CD8-positive, alpha-beta T cell (primary cell): ENCODE measurements at places on chromosomes 11 and 22.

- no peak for DNase-seq
Observed at GRCh38 chr22:19085233-19085718, 36.9 kb downstream of the DGCR2 start.

DNA sequence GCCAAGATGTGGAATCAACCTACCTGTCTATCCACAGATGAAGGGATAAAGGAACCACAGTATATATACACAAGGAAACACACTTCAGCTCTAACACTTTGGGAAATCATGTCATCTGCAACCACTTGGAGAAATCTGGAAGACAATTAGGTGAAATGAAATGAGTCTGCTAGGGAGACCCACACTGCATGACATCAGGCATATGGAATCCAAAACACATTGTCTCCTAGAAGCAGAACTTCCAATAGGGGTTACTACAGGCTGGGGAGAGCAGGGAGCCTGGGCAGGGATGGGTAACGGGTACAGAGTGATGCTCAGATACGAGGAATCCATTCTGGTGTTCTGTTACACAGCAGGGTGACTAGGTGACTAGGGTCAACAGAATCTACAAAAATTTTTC lies 18.3 kb downstream of the RGL4 start:
- DNase-seq = no peak

GRCh38 chr11:2551131-2551530 lies 106.3 kb downstream of the KCNQ1 start:
- DNase-seq = no peak

DNA sequence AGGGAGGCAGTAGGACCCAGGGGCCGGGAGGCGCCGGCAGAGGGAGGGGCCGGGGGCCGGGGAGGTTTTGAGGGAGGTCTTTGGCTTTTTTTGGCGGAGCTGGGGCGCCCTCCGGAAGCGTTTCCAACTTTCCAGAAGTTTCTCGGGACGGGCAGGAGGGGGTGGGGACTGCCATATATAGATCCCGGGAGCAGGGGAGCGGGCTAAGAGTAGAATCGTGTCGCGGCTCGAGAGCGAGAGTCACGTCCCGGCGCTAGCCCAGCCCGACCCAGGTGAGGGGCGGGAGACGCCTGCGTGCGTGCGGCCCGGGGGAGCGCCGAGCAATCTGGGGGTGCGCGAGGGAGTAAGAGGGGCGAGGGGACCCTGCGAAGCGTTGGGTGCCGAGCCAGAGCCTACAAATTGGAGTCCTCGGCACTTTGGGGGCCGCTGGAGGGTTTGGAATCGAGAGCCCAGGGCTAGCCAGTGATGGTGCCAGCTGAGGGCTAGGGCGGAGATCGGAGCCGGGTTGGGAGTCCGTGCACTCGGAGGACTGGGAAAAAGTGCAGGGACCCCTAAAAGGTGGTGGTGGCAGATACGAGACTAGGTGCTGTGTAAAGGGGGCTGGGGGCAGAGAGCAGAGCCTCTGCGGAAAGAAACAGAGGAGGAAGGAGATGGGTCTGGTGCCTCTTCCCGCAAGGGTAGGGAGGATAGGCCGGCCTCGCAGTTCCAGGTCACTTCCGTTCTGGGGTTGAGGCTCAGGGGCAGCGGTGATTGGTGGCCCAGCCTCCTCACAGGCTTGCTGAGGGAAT lies at the start of gene SERPINH1:
Gene SERPINH1, plus strand, starts transcription at position 206 of the 788 bp plus-strand sequence. CDS start 4,097 bp downstream, outside the sequence.
- DNase-seq = peak; percentile 32

- DNase-seq = no peak
Observed at GRCh38 chr11:67055812-67056211, 835 bp upstream of the RHOD start.

- no peak for DNase-seq
Observed at GRCh38 chr22:25161017-25161915, 38.4 kb upstream of the CRYBB3 start.

DNA sequence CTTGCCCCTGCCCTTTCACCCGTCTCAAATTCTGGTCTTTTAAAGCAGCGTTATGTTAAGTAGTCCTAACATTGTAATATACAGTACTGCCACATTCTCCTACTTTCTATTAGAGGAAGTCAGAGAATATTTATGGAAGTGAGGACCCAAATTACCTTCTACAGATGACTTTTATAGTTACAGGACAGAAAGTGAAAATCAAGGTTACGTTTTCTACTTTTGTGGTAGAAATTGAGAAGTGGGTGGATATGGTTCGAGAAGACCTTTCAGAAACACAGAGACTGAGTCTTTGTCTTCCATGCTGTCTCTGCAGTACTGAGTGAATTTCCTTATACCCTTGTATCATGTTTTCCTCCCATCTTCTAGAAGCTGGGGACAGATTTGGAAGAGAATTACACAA lies 17.1 kb downstream of the SC5D start:
- no peak for DNase-seq

GRCh38 chr11:35246745-35247144 lies 107.8 kb downstream of the CD44 start:
- DNase-seq = no peak

GRCh38 chr22:43060183-43060582 lies 29.0 kb downstream of the TTLL1 start:
- peak; percentile 4 for DNase-seq

GRCh38 chr11:118000067-118000849 lies 14.1 kb downstream of the IL10RA start:
- DNase-seq = no peak

DNA sequence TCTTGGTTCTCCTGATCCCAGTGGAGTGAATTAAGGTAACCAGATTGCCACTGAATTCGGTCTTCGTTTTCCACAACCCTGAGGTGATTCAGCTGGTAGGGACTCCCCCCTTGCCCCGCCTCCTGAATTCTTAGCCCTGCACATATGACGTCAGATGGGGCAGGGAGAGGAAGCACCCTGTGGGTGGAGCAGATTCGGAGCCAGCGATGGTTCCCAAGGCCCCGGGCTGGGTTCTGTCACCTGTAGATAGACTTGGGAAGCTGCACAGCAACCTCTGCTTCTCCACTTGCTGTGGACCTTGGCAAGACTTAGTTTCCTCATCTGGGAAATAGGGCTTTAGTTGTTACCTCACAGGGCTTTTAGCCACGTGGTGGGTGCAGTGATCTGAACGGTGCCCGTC lies 67.8 kb downstream of the CTTN start:
- no peak for DNase-seq

DNA sequence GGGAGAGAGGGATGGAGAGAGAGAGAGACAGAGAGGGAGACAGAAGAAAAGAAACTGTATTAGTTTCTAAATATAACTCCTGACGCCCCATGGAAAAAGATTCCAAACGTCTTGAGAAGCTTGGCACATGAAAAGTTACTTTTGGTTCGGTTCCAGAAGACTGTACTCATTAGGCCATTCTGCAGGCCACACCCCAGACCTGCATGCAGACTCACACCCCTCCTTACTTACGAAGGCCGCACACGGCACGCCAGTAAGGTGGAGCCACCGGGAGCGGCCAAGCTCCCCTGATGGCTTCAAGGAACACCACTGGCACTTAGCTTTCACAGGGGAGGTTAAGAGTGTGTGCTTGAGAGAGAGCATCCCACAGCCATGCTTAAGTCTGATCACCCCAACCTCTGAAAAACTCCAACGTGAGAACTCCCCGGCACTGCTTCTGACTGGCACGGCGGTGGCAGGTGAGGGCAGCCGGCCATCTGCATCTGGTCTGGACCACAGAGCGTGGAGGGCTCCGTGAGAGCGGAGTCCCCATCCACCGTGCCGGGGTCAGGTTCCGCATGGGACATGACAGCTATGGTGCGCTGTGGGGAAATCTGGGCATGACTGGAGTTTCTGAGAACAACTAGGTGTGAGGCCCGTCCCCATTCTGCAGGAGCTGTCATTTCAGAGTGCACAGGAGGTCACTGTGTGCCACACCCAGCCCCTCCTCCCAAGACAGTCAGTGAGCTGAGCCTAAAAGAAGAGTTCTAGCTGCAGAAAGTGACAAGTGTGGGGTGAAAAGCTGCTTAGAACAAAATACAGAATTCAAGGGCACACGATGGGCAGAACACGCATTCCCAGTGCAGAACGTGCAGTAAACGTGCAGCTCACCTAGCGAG lies 62.4 kb downstream of the MYH9 start:
- no peak for DNase-seq

DNA sequence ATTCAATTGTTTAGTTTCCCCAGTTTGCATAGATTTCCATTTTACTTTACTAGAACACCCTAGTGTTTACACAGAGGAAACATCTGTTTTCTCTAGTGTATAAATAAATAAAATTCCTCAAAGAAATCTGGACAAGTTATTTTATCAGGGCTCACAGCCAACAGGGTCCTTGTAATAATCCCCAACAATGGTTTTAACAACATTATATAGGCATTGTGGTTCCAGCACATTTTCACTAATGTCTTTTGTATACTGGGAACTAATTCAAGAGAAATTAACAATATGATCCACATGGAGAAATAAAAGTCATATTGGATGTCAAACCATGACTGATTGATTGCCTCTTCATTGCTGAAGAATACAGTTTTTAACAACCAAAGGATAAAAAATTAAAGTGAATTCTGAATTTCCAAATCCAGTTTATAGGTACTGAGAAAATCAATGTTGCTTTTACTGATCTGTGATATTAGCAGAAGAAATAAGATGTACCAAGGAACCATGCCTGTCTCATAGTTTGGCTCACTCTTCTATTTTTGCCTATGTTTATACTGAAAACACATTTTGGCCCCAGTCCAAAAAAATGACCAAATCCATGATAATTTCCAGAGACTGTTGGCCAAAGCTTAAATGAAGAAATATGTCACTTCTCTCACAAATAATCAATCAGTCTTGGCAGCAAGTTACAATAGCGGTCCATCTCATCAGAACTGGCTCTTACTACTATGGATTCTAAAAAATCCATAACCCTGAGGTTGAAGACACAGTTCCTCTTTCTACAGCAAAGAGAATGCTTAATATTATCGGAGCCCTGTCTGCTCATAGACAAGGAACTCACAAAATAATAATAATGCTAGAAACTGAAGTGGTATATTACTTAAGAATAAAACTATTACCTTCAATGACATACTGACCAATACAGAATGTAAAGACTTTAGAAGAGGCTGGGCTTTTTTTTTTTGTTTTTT lies 1.4 kb upstream of the MS4A13 start:
- DNase-seq = no peak

DNA sequence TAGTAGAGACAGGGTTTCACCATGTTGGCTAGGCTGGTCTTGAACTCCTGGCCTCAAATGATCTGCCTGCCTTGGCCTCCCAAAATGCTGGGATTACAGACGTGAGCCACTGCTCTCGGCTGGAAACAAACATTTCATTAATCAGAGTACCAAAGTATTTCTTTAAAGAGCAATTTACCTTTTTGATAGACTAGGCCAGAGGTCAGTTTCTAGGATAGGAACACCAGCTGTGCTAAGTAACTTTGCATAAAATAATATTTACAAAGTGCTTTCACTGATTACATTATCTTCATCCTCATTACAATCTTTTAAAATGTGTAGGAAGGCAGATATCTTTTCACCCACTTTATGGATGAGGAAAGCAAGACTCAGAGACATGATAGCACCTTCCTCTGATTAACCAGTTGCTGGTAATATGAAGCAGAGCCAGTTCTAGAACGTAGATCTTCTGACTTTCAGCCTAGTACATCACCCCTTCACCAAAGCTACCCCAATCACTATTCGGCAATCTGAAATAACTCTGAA lies 355.2 kb downstream of the SOX6 start:
- DNase-seq = no peak

GRCh38 chr11:66484806-66485380 lies 4.7 kb downstream of the DPP3 start:
- no peak for DNase-seq

DNA sequence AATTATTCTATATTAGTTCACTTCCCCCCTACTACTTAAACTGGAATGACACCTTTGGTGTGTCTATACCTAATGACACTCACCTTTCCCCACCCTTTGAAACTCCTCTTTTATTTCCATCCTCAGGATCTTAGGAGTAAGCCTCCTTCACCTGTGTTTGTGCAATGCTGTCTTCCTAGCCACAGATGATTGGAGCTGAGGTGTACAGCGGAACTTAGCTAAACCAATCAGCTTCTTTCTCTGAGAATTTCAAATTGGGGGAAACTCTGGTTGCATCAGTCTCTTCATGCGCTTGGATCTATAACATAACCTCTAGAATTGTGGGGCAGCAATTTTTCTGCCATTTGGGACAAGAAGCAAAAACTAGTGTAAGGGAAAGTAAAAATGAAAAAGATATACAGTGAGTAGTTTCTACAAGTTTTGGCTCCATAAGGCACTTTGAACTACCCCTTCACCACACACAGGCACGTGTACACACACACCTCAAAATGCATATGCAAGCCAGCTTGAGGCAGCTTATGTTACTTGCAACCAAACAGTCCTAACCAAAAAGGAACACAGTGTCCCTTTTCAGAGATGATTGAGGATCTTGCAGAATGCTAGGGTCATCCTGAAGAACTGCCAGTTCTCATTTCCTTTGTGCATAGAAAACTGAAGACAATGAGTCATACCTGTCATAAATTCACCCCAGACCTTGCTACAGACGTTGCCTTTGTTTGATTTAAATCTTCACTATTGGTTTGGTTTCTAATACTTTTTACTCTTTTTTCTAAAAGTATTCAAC lies 36.0 kb upstream of the LDLRAD3 start:
- no peak for DNase-seq

- no peak for DNase-seq
Observed at GRCh38 chr22:38655519-38656255, 505 bp downstream of the FAM227A start.

- no peak for DNase-seq
Observed at GRCh38 chr11:72975778-72976521, 161.7 kb downstream of the ATG16L2 start.

- no peak for DNase-seq
Observed at GRCh38 chr11:15905366-15906104, 450.8 kb downstream of the SOX6 start.

GRCh38 chr11:3853899-3854659 lies 1.4 kb upstream of the STIM1 start:
- DNase-seq = peak; percentile 82

DNA sequence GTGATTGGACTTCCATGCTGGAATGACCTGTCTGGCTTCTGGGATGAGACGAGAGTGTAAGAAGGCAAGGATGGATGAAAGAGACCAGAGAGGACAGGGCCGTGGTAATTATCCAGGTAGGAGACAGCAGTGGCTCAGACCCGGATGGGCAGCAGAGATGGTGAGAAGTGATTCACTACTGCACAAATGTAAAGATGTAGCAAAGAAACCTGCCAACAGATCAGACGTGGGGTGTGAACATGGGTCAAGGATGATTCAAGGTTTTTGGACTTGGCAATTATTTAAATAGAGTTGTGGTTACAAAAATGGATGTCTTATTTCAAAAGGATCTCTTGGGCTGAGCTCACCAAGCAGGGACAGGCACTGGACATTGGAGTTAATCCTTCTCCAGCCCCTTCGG lies 32.7 kb downstream of the RIBC2 start:
- no peak for DNase-seq

GRCh38 chr22:20654343-20655208 lies 119.3 kb upstream of the SERPIND1 start:
- DNase-seq = no peak

GRCh38 chr11:44627911-44628729 lies 62.7 kb downstream of the CD82 start:
- no peak for DNase-seq

GRCh38 chr11:65279741-65280440 lies 18.1 kb downstream of the POLA2 start:
- peak; percentile 16 for DNase-seq

GRCh38 chr11:11806074-11806473 lies 35.7 kb upstream of the USP47 start:
- no peak for DNase-seq
